ENCODE measurements at places on chromosomes 6 and 20.

- DNase-seq, result no peak
Observed at GRCh38 chr20:51468636-51469035, 73.9 kb downstream of the NFATC2 start.

- DNase-seq, result no peak
Observed at GRCh38 chr6:68238097-68238601, 396.9 kb upstream of the ADGRB3 start.

- DNase-seq, result peak; percentile 68
Observed at GRCh38 chr20:14401479-14402138, 64.2 kb upstream of the FLRT3 start.

GRCh38 chr20:30815577-30816181 is 441.8 kb upstream of the DEFB115 start:
- DNase-seq, result no peak

GRCh38 chr6:160962835-160963623 is 28.5 kb upstream of the MAP3K4 start:
- no peak for DNase-seq

GRCh38 chr20:15563836-15564235 is 1009.4 kb downstream of the KIF16B start:
- DNase-seq, result no peak

- no peak for DNase-seq
Observed at GRCh38 chr20:6074145-6074561, 20.3 kb upstream of the LRRN4 start.

GRCh38 chr20:3432844-3433243 is 25.4 kb upstream of the DNAAF9 start:
- DNase-seq, result no peak
